ENCODE measurements at places on chromosomes 16 and 17.

- no peak for DNase-seq
These were observed 17.1 kb downstream of the ITGB4 start for GRCh38 chr17:75738218-75738802.

DNA sequence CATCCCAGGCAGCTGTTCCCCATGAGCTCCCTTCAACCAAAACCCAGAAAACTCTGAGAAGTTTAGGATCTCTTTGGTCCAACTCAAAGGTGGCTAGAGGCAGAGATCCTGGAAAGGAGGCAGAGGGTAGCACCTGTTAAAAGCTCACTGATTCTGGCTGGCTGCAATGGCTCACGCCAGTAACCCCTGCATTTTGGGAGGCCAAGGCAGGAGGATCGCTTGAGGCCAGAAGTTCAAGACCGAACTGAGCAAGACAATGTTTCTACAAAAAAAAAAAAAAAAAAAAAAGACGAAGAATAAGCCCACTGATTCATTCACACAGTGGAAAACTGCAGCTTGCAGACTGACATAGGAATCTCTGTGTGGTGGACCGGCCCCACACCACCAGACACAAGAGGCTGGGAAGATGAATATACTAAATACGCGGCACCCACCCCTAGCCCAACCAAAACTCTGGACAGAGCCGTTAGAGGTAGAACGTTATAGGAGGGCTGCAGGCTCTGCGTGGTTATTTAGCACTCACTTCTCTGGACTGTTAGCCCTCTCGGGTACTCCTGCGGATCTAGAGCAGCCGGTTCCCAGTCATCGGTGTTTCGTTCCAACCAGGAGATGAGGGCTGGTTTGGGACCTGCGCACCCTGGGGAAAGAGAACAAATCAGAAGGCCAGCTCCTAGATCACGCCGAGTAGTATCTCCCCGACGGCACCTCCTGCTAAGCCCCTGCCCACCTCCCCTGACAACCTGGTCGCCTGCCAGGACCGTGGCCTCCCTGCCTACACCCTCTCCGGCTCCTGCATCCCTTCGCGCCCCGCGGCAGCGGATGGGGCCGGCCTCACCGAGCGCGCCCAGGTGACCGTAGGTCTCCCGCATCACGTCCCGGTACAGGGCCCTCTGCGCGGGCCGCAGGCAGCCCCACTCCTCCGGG lies 925 bp downstream of the ZNF689 start:
- DNase-seq, result no peak

DNA sequence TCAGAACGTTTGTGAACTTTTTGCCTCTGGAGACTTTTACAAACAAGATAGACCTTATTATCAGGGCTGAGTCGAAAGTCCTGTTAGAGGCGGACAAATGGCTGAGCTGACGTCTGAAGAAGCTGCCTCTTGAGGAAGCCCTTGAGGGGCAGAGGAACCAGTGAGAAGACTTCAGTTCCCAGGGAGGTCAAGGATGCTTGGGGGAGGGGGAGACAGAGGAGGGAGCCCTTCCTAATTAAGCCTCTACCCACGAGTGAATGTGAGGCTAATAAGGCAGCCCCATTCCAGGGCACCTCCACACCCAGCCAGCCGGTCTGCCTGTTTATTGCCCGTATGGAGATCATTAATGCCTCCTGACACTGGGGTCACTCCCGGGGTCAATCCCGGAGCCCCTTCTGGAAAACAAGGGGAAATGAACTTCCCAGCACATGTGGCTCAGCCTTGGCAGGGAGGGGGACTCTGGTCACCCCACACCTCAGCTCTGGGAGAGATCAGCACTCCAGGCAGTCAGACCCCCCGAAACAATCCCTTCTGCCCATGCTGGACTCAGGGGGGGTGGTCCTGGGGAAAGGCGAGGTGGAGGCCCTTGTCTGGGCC lies 9.2 kb upstream of the TBX4 start:
- DNase-seq, result no peak

- no peak for DNase-seq
These were observed 166.0 kb upstream of the ZFHX3 start for GRCh38 chr16:73213732-73214455.

DNA sequence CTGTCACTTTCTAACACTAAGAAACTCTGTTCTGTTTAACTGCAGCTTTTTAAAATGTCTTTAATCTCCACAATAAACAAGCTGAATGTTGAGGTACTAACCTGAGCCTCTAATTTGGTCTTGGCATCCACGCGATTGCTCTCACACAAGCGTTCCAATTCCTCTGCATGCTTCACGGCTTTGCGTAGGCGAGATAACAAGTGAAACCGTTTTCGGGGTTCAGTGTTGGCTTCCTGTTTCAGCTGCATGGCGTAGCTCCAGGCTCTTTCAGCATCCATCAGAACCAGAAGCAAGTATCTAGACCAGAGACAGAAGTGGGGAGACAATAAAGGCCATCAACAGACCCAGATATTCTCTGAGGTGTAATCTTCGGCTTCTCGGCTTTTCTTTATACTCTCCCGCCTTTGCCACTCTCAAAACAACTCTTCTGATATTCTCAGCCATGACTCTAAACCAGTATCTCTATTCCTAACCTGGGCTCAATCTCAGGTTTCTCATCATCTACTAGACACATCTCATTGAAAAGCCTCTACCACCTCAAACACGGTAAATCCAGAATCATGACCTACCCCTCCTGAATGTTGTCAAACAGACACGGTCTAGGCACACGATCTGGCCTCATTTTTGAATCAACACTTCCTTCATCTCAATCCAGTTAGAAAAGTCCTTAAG lies 8.3 kb downstream of the SRP68 start:
- DNase-seq, result no peak

GRCh38 chr16:84368308-84368996 lies at the start of gene ATP2C2:
ATP2C2 (plus strand) TSS chr16:84368538; CDS start chr16:84368616, 78 bp downstream.
- DNase-seq, result no peak

DNA sequence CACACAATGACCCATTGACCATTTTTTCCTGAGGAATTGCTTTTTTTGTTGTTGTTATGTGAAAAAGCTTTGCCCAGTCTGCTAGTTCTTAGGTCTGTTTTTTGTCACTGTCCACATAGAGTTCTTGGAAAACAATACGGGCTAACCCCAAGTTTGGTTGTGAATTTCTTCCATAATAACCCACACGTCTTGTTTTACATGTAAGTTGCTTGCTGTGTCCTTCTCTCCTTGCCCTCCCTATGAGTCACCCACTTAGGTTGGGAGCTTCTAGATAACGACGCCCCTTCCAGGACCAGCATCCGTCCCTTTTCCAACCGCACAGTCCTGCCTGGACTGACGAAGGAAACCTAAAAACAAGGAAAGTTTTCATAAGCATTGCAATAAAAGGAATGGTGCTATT lies 175.3 kb upstream of the HS3ST3A1 start:
- DNase-seq, result no peak

DNA sequence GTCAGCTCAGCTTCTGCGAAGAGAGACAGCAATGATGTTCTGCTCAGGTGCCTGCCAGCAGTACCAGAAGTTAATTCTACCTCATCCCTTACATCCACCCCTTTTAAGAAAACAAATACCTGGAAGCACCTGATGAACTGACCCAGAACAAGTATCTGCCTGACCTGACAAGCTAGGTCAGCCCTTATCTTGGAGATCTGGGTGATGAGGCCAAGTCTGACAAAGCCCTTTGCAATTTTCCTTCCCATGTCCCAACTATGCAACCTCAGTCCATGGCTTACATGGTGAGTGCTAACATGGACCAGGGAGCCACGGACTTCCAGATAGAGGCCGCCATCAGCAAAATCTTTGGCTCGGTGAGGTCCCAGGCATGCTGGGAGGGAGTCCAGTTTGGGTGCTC lies 3.6 kb downstream of the ACADVL start:
- DNase-seq, result no peak

- peak; percentile 22 for DNase-seq
These were observed 233.1 kb upstream of the WSCD1 start for GRCh38 chr17:5837055-5837491.

Data from non-pigmented ciliary epithelial cell (primary cell).